Posterior cingulate gyrus (tissue), 11 donors: ENCODE measurements at places on chromosomes 7 and 10.

DNA sequence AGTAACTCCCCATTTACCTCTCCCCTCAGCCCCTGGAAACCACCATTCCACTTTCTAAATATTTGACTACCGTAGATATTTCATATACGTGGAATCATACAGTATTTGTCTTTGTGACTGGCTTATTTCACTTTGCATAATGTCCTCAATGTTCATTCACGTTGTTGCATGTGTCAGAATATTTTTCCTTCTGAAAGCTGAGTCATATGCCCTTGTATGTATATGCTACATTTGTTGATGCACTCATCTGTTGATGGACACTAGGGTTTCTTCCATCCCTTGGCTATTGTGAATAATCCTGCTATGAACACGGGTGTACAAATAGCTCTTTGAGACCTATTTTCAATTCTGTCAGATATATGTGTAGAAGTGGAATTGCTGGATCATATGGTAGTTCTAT is 25.8 kb upstream of the TSPAN13 start:
- DNase-seq = no peak

GRCh38 chr7:144513334-144513733 is 109.8 kb upstream of the NOBOX start:
- no peak for DNase-seq

GRCh38 chr10:1677307-1677939 is 59.9 kb downstream of the ADARB2 start:
- DNase-seq = no peak

DNA sequence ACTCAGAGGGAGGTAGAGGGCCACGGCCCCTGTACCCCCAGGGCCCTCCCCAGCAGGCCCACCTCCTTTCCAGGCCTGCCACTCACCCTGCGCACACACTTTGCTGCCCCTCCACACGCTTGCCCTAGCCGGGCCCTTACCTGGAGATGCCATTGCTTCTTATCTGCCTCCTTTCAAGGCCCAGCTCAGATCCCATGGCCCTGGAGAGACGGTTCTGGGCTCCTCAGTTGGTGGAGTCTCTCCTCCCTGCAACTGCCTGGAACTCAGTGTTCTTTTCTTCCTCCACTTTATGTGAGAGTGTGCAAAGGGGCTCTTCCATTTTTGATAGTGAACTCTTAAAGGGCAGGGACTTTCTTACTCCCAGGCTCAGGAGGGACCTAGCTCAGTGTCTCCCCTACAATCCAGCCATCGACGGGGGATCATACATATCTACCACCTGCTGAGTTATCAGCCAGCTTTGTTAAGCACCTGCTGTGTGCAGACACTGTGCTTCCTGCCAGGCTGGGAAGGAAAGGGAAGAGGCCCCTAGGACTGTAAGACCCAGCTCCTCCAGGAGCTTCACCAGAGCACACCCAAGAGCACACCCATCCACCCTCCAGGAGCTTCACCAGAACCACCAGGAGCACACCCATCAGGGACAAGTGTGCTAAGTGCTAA is 89.3 kb upstream of the MACROH2A2 start:
- DNase-seq = no peak

GRCh38 chr10:110773693-110774068 is 98.0 kb upstream of the PDCD4 start:
- no peak for DNase-seq

GRCh38 chr10:2782265-2782664 is 285.1 kb upstream of the PFKP start:
- no peak for DNase-seq

- DNase-seq = no peak
These were observed 721.6 kb downstream of the ANKRD7 start for GRCh38 chr7:118945911-118946682.

GRCh38 chr7:138345567-138345966 is 114.5 kb upstream of the TRIM24 start:
- DNase-seq = no peak

DNA sequence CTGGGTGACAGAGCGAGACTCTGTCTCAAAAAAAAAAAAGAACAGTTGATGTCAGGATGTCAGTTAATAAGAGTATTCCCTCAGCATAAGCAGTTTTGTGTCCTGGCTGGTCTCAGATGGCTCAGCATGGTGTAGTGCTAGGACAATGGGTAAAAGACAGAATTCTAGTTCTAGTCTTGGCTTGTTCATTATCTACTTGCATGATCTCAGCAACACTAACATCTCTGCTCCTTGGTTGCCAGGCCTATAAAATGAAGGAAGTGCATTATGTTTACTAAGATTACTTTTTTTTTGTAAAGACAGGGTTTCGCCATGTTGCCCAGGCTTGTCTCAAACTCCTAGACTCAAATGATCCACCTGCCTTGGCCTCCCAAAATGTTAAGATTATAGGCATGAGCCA is 84.3 kb upstream of the SP8 start:
- no peak for DNase-seq

DNA sequence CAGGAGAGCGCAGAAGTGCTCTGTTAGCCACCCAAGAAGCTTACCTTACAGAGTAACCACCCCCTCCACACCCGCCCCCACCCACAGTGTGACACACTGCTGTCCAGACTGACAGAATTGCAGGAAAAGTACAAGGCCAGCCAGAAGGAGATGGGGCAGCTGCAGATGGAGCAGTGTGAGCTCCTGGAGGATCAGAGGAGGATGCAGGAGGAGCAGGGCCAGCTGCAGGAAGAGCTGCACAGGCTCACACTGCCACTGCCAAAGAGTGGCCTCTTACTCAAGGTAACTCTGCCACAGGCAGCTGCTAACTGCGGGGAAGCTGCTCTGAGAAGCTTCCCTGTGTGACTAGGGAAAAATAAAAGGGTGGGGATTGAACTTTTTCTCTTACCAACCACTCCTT is 17.6 kb downstream of the CCDC136 start:
- no peak for DNase-seq

DNA sequence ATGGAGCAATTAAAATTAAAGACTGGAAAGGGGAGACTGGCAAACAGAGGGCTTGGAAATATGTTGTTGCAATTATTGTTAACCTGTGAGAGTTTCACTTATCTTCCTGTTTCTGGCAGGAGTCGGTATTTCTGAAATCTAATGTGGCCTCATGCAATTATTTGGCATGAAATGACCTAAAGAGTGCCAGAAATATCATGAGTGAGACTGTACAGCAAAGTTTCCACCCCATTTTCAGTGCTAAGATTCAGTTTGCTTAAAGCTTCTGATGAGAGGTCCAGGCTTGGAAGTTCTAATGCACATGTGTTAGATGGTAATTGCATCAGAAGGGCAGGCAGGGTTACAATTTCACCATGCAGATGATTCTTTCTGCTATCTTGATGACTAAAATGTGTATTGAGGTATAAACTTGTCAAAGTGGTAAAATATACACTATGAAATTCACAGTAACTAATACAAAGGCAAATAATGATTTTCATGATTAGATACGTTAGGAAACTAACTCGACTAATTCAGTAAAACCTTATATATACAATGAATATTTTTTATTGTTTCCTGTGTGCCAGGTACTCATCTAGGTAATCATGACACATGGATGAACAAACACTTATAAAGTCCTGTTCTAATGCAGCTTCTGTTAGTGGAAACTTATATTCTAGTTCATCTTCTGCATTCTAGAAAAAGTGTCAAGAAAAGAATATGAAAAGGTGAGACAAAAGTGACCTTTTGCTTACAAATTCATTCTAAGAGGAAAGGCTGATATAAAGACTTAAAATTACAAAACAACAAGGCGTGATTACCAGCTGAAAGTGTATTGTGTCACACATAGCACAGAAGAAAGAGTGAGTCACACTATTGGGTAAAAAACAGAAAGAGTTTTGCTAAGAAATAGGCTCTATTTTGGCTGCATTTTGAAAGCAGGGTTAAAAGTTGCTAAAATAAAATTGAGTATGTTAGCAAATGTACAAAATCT is 533.4 kb upstream of the SEMA3D start:
- DNase-seq = no peak

GRCh38 chr10:4043897-4044665 is 259.1 kb upstream of the KLF6 start:
- DNase-seq = no peak

DNA sequence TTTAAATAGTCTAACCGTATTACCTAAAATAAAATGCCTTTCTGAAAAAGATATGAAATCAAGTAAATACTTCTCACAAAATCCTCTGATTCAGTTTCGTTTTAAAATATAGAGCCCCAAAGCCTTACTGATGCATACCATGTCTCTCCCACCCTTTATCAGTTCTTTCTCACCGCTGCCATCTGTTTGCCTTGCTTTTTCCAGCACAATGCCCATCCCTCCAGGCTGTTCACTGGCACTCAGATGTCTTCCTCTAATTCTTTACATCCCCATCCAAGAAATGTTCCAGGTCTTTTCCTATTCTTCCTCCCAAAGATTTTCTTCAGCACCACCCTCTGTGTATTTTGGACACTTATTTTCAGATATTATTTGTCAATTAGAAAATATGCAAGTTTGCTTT is 116.5 kb upstream of the LRRN3 start:
- DNase-seq = no peak

DNA sequence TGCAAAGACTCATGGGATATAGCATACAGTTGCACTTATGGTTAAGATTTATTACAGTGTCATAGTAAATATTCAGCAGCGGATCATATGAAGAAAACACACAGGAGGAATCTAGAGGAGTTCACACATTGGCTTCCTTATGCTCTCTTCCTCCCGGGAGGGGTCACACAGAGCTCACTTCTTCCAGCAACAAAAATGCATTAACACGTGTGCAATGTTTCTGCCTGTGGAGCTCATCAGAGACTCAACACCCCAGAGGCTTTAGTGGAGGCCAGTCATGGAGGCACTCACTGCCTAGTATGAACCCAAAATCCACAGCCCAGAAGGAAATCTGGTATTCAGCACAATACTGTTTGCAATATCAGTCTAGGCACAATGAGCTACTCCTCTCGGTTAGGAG is 202.8 kb upstream of the PRSS1 start:
- no peak for DNase-seq

- no peak for DNase-seq
These were observed 91.9 kb downstream of the CNTNAP2 start for GRCh38 chr7:146208492-146208891.

DNA sequence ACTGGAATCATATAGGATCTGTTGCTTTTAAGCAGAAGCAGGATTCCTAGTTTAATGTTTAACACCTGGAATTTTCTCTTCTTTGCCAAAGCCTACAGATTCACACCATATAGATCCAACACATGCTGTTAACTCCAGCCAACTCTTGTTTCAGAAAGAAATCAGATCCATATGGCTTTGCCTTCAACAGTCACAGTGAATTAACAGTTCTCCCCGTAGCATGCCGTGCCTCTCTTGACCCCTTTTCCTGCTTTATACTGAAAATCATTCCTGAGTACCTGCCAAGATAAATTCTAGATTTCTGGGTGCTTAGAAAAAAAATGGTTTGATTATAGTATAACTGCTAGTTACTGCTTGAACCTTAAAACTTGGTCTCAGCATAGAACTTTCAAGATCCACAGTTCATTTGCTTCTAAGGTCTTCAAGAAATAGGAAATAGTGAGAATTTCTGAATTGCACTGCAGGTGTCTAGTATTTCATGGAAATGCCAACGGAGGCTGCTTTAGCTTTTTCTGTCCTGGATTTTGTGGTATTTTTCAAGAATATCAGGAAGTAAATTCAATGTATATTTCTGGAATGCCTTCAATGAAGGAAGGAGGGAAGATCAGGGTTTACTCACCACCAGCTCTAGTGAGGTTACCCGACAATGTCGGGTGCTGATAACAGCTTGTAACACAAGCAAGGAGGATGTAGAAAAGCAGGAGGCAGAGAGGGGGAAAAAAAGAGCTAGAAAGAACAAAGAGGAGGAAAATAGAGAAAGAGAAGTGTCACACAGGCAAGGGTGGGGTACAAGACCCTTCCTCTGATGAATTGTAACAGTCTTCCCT is 6.6 kb downstream of the AASS start:
- no peak for DNase-seq

GRCh38 chr10:71638064-71638821 is 81.3 kb downstream of the C10orf105 start:
- DNase-seq = no peak

- DNase-seq = no peak
These were observed 189.5 kb upstream of the CDC14C start for GRCh38 chr7:48734695-48735406.

- no peak for DNase-seq
These were observed 3.2 kb downstream of the SNCG start for GRCh38 chr10:86961481-86962091.

DNA sequence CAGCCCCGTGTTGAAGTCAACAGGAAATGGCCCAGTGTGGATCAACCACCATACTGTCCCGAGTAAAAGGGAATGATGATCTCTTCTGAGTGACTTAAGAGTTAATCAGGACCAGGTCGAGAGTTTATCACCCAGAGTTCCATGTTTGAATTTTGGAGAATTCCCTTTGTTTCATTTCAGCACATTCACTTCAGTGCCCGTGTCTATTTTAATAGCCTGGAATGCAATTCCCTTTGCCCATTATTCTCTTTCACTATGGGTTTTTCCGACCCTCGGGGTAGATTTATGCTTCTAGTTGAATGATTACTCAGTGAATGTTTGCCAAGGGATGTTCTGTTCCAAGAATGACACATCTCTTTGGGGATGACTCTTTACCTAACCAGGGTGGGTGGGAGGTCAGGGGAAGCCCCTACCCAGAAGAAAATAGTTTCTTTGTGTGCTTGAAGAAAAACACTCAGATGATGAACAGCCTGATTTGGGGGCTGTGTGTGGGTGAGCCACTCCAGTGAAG is 594.9 kb downstream of the INHBA start:
- DNase-seq = no peak

GRCh38 chr10:97279121-97279815 is 13.2 kb downstream of the ARHGAP19 start:
- no peak for DNase-seq

DNA sequence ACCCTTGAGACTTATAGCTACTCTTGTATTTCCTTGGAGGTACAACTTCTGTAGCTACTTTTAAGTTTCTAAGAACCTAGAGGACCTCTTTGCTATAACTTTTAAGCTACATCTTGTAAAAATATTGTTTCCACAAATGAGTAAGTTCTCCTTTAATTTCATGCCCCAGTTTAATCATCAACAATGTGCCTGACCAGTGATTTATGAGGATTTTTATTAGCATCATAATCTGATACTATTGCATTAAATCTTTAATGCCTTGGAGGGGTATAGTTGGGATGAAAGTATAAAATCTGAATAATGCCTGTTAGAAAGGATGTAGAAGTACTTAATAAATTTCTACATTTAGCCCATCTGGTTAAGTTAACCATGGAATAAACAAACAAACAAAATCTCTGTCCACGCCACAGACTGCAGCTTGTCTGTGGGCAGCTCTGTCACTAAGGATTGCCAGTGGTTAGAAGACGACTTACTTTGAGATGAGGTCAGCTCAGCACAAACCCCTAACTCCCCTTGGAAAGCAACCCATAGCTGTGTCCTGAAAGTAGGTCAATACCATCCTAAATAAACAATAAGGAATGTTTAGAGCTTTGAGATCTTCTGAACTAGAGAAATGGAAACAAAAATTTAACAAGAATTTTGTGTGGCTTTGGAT is 18.3 kb downstream of the UBE2D1 start:
- no peak for DNase-seq
